ENCODE measurements at places on chromosomes 13 and 19. TPM values are rescaled to one million over a fixed set of nuclear protein-coding genes. Genes with fewer than 3 reads are reported as not detected.

DNA sequence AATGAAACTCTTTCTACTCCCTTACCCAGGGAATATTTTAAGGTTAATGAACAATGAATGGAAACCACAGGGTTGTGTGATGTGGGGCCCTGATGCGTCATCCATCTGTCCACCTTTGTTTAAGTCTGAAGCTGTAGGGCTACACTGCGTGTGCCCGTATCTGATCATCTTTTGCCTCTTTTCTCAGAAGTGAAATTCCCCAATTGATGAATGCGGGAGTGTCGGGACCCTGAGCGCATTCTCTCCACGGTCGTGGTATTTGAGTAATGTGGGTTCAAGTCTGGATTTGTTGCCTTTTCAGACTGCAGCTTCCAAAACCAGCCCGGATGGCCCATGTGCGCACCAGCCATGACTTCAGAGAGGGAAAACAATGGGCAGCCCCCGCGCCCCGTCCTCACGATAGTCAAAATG, 112.3 kb downstream of the COL4A2 start:
- DNase-seq = no peak

DNA sequence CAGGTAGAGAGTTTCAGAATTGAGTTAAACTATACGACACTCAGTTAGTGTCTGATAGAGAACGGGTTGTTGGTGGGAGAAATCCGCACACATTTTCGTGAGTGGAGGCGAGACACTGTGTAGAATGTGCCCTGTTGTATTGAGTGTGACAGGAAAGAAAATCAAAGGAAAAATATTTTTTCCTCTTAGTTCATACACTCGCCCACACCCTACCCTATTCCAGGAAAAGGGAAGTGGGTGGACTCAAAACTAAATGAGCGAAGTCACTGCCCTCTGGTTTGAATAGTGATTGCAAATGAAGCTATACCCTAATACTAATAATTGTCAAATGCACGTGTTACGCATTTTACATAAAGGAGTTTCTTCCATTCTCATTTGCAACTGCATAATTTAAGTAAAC, 2.0 kb downstream of the ZNF347 start:
- no peak for DNase-seq

DNA sequence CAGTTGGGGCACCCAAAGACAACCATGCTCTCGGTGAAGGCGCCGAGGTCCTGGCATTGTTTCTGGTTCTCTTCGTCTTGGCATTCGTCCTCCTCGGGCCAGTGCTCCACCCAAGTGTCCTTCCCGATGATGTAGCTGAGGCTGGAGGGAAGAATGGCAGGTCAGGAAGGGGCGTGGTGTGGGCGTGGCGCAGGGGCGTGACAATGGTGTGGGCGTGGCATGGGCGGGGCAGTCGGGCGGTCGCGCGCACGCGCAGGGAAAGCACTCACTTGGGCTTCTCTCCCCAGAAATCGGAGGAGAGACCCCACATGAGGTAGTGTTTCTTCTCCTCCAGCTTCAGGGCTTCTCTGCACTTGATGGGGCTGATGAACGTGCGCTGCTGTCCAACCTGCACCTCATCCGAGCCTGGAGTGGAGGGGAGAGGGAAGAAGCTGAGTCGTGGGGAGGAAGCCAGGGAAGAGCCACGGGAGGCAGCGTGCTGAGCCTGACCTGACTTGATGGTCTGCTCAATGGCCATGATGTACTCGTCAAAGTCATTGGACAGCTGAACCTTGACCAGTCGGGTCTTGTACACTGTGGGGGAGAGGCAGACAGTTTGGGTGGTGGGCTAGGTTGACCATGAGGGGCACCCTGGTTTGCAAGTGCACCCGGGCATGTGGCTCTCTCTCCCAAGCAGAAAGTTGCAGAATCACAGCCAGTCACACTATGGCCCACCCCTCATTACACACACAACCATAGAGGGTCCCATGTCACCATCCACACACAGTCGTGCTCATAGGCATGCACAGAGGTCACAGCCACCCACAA, 8.1 kb upstream of the TNFSF14 start:
- DNase-seq = no peak

- DNase-seq = no peak
Measured at GRCh38 chr19:7612282-7613274, 16.8 kb downstream of the XAB2 start.

DNA sequence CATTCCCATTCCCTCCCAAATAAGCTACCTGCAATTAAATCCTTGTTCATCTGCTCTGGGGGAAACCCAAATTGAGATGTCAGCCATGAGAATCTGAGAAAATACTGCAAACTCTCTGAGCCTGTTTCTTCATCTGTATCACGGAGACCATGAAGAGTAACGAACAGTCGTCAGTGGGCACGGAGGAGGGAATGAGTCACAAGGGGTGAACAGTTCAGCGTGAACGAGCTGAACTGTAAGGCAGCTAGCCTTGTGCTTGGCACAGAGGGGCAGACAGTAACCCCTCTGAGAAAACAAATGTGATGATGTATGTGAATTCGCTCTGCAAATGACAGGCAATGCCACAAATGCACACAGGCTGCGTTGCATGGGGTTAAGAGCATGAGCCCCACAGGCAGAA, 288.7 kb downstream of the FOXO1 start:
- no peak for DNase-seq

GRCh38 chr19:35395382-35396199, 24.7 kb downstream of the GPR42 start:
- DNase-seq = peak; percentile 23

DNA sequence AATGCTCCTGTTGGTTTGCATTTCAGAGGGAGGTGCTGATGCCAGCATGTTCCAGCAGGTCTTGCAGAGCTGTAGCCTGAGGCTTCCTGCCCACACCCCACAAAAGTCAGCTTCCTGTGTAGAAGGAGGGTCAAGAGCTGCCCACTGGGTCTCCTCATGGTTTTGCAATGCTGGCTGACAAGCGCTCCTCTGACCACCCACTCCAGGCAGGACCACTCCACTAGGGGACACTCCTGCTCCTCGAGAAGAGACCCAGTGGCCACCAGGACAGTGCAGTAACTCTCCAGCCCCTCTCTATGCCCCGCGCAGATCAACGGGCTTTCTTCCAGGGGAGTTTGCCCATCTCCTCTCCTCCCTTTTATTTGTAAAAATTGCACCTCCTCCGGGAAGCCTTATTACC, 72.9 kb upstream of the UQCRFS1 start:
- DNase-seq = peak; percentile 52

- no peak for DNase-seq
Measured at GRCh38 chr19:42440357-42441048, 2.2 kb downstream of the CXCL17 start.

DNA sequence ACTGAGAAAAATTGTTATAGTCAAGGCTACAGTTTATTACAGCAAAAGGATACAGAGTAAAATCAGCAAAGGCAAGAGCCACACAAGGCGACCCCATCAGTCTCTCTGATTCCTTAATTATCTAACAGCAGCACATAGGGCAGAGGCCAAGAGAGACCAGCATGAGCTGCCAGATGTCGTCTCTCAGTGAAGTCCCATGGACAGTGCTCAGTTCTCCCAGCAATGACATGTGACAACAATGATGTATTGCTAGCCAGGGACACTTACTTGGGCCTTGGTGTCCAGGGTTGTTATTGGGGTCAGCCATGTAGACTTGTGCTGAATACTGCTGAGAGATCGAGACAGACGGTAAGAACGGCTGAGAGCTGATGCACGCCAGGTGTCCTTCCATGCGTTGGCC, 22.3 kb downstream of the ZSWIM9 start:
- DNase-seq = no peak

The BEST2 gene
- 0.20 TPM for polyA plus RNA-seq

The S1PR4 gene
- not detected for polyA plus RNA-seq

The CHST8 gene
- polyA plus RNA-seq = 4.0 TPM

The SOHLH2 gene
- 0.19 TPM for polyA plus RNA-seq

The VSTM1 gene
- not detected for polyA plus RNA-seq

Measured in brain (organoid and tissue), 16 donors.